ENCODE measurements at places on chromosomes 6 and 20. TPM values are rescaled to one million over a fixed set of nuclear protein-coding genes. Genes with fewer than 3 reads are reported as not detected.

DNA sequence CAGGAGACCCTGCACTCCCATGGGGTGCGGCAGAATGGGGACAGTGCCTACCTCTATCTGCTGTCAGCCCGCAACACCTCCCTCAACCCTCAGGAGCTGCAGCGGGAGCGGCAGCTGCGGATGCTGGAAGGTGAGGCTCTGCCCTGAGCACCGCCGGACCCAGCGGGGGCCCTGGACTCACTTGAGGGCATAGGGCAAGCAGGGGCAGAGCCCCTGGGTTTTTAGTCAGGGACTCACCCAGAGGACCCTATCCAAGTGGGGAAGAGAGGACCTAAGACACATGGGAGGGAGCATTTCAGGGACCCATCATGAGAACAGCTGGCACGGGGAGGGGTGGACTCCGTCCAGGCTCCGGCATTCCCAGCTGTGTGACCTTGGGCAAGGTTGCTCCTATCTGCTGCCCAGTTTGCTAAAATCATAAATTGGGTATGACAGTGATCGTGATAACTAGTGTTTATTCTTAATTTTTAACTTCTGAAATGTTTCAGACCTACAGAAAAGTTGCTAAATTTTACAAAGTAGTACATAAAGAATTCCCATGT is 9.8 kb downstream of the RBCK1 start:
- no peak for DNase-seq

- no peak for DNase-seq
Measured at GRCh38 chr6:113450061-113450465, 407.1 kb upstream of the MARCKS start.

- no peak for DNase-seq
Measured at GRCh38 chr6:38355519-38355918, 284.2 kb downstream of the BTBD9 start.

DNA sequence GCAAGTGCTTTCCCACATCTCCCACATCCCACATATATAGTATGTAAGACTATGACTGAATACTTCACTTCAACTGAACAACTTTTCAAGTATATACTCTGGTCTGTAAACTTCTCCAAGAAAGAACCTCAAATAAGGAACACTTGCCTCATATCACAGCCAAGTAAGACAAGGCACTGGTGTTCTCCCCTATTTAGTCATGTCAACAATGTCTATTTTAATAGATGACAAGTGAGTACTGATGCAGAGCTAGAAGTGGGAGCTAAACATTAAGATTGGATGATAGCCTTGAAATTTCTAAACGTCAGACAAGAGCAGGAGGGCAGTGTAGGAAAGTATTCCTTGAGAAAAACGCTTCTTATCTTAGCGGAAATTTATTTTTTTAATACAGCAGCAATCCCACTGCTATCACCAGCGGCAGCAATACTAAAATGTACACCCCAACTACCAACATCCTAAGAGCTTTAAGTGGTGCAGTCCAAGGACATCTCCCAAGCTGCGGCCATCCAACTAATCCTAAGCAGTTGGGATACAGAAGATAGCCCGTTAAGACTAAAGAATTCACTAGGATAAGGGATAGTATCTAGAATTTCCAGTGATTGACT is 29.3 kb downstream of the DST start:
- no peak for DNase-seq

GRCh38 chr6:72819609-72820008 is 197.7 kb downstream of the KCNQ5 start:
- no peak for DNase-seq

GRCh38 chr20:40777653-40778052 is 88.6 kb upstream of the MAFB start:
- no peak for DNase-seq

The TCP11 gene
- not detected for total RNA-seq
